Neural progenitor cell (in vitro differentiated cells): ENCODE measurements at places on chromosomes 2 and 18. TPM values are rescaled to one million over a fixed set of nuclear protein-coding genes. Genes with fewer than 3 reads are reported as not detected.

GRCh38 chr2:211241891-211242290 is 685.5 kb downstream of the CPS1 start:
- H3K4me1 ChIP-seq: peaks cover 17% of the 10 kb centered on the region
- H3K27ac ChIP-seq: no peak overlapping the region
- DNase-seq: no peak
- no peaks in the 10 kb centered on the region for H3K36me3 ChIP-seq
- no peaks in the 10 kb centered on the region for H3K27me3 ChIP-seq
- no peak overlapping the region for H3K4me3 ChIP-seq

- peak; percentile 53 for DNase-seq
- peak overlapping the region; percentile 84 for H3K4me3 ChIP-seq
- H3K27me3 ChIP-seq: peaks cover 97% of the 10 kb centered on the region
- no peaks in the 10 kb centered on the region for H3K36me3 ChIP-seq
- peaks cover 28% of the 10 kb centered on the region for H3K4me1 ChIP-seq
These were observed 744 bp downstream of the POU3F3 start for GRCh38 chr2:104854498-104855220.

DNA sequence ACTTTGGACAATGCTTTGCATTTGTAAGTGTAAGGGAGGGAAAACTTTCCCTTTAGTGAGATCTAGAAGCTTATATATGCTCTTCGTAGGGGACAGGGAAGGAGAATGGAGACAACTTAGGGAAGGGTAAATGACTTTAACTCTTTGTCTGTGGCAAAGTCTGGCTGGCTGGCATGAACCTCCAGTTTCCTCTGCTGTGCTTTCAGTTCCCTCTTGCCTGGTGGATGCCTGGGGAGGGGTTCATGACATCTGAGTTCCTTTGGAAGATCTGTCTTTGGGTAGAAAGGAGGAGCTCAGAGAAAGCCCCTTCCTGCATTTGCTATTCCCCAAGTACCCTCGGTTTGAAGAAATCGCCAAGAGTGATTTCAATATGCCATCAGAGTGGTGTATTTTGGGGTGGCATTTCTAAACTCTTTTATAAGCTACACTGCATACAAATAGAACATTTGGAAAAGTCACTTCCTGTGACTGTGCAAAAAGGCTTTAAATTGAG is 143.6 kb downstream of the VAPA start:
- H3K27ac ChIP-seq: no peak overlapping the region
- H3K36me3 ChIP-seq: no peaks in the 10 kb centered on the region
- H3K4me3 ChIP-seq: no peak overlapping the region
- H3K27me3 ChIP-seq: no peaks in the 10 kb centered on the region
- no peak for DNase-seq
- H3K4me1 ChIP-seq: peaks cover 23% of the 10 kb centered on the region

- peaks cover 34% of the 10 kb centered on the region for H3K27me3 ChIP-seq
- no peak overlapping the region for H3K4me3 ChIP-seq
- DNase-seq: no peak
These were observed 1.6 kb upstream of the ZNF385B start for GRCh38 chr2:179862898-179863458.

GRCh38 chr2:39109537-39109936 is 11.3 kb downstream of the SOS1 start:
- no peaks in the 10 kb centered on the region for H3K36me3 ChIP-seq
- peaks cover 19% of the 10 kb centered on the region for H3K4me1 ChIP-seq
- H3K27ac ChIP-seq: peak overlapping the region; percentile 38
- no peak for DNase-seq
- no peak overlapping the region for H3K4me3 ChIP-seq
- no peaks in the 10 kb centered on the region for H3K27me3 ChIP-seq

DNA sequence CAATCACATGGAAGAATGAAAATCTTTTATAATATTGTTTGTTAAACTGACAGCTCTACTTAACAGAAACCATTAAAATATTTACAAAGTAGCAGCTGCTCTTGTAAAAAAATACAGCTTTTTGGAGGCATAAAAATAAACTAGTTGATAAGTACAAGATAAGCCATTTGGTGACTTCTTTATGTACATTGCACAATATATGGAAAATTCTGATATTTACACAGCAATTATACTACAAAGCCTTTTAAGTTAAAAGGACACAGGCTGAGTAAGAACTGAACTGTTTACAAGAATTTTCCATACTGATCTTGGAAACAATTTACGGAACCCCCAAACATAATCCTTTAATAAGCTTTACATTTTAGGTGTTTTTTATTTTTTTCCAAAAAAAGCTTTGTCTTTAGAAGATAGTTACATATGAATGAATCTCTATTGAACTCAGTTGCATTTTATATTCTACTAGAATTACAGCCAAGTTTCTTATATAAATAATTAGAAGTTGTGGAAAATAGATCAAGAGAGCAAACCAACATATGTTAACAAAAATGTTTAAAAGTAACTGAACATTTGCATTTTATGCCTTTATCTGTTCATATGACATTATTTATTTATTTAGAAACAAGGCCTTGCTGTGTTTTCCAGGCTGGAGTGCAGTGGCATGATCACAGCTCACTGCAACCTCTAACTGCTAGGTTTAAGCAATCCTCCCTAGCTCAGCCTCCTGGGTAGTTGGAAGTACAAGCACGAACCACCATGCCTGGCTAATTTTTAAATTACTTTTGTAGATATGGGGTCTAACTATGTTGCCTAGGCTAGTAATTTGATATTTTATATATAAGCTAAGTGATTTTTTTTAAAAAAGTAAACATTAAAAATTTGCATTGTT is 142.5 kb downstream of the OTX1 start:
- H3K4me1 ChIP-seq: no peaks in the 10 kb centered on the region
- DNase-seq: no peak
- no peak overlapping the region for H3K27ac ChIP-seq
- H3K27me3 ChIP-seq: no peaks in the 10 kb centered on the region
- H3K36me3 ChIP-seq: no peaks in the 10 kb centered on the region

- H3K36me3 ChIP-seq: no peaks in the 10 kb centered on the region
- H3K27ac ChIP-seq: no peak overlapping the region
- H3K27me3 ChIP-seq: no peaks in the 10 kb centered on the region
- peaks cover 10% of the 10 kb centered on the region for H3K4me1 ChIP-seq
- no peak overlapping the region for H3K4me3 ChIP-seq
These were observed 29.1 kb upstream of the SELENOI start for GRCh38 chr2:26316845-26317244.

DNA sequence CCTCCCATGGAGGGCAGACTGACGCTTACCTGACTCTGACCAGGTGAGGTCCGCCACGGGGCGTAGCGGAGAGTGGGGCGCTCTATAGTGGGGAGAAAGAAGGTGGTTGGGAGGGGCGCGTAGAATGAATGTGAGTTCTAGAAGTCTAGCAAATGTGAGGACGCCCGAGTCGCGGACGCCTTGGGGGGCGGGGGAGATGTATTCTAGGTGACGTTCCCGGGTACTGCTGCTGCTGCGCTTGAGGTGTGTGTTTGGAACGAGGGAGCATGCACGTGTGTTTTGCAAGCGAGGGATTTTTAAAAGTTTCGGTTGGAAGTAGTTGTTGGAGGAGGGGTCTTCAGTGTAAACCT is 758 bp downstream of the RIF1 start:
- H3K4me3 ChIP-seq: peak overlapping the region; percentile 99
- H3K27me3 ChIP-seq: no peaks in the 10 kb centered on the region
- peaks cover 16% of the 10 kb centered on the region for H3K36me3 ChIP-seq
- peaks cover 10% of the 10 kb centered on the region for H3K4me1 ChIP-seq
- H3K27ac ChIP-seq: peak overlapping the region; percentile 97

- DNase-seq: no peak
- no peak overlapping the region for H3K27ac ChIP-seq
- no peaks in the 10 kb centered on the region for H3K27me3 ChIP-seq
- H3K4me3 ChIP-seq: no peak overlapping the region
- peaks cover 5% of the 10 kb centered on the region for H3K4me1 ChIP-seq
- H3K36me3 ChIP-seq: no peaks in the 10 kb centered on the region
These were observed 161.0 kb upstream of the ID2 start for GRCh38 chr2:8520791-8521344.

DNA sequence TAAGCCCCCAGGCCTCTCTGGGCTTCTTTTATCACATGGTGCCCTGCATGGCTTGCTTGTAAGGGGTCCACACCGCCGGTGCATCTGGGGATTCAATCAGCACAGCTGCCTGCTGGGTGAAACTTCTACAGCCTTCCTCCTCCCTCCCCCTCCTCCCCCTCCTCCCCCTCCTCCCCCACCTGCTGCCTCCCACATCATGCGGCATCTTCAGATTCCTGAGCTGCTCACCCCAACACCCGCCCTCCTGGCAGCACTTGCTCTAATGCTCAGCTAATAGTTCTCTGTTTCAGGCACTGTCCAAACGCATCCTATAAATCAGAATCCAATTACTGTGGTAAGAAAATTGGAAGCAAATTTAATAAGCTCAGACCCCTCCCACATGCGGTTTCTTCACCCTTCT is 150.7 kb downstream of the GALNT14 start:
- no peak overlapping the region for H3K27ac ChIP-seq
- no peaks in the 10 kb centered on the region for H3K36me3 ChIP-seq
- no peaks in the 10 kb centered on the region for H3K27me3 ChIP-seq

DNA sequence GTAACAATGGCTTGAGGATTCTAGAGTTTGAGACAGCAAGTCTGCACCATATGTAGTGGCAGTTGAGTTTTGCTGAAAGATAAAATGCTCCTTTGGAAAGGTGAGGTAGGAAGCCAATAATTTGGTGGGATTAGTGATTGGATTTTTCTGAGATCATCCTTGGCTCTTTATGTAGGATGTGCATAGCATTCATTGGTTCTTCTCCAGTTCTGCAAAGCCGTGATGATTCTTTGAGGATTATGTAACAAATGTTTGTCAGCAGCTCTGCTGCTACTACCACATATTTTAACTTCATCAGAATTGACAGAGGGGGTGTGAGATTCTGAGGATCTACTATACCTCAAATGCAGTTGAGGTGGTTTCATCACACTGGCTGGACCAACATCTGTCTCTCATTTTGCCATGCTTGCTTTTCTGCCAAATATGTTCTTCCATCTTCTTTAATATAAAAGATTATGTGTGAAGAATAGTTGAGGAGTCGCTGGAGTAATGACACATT is 188.9 kb upstream of the RASGRP3 start:
- no peaks in the 10 kb centered on the region for H3K4me1 ChIP-seq
- no peaks in the 10 kb centered on the region for H3K27me3 ChIP-seq
- H3K36me3 ChIP-seq: no peaks in the 10 kb centered on the region
- H3K27ac ChIP-seq: no peak overlapping the region
- DNase-seq: no peak

DNA sequence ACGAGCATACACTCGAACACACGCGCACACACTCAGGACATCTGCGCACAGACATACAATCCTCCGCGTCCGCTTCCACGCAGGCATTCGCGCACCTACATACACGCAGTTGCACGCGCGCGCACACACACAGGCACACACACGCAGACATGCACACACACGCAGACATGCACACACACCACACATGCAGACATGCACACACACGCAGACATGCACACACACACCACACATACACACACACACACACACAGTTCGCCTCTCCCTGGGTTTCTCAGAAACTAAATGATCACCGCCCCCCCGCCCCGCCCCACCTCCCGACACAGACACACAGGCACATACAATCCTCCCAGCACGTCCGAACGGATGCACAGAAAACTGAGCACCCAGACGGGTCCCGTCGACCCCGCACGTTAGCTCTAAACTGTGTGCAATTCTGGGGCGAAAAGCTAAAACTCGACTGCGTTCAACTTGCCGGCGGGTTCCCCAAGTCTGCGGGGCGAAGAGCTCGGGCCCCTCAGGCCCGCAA is 1.0 kb downstream of the EPHA4 start:
- no peak for DNase-seq
- peaks cover 49% of the 10 kb centered on the region for H3K4me1 ChIP-seq
- H3K4me3 ChIP-seq: peak overlapping the region; percentile 97
- H3K27ac ChIP-seq: peak overlapping the region; percentile 65
- peaks cover 8% of the 10 kb centered on the region for H3K36me3 ChIP-seq
- H3K27me3 ChIP-seq: no peaks in the 10 kb centered on the region

DNA sequence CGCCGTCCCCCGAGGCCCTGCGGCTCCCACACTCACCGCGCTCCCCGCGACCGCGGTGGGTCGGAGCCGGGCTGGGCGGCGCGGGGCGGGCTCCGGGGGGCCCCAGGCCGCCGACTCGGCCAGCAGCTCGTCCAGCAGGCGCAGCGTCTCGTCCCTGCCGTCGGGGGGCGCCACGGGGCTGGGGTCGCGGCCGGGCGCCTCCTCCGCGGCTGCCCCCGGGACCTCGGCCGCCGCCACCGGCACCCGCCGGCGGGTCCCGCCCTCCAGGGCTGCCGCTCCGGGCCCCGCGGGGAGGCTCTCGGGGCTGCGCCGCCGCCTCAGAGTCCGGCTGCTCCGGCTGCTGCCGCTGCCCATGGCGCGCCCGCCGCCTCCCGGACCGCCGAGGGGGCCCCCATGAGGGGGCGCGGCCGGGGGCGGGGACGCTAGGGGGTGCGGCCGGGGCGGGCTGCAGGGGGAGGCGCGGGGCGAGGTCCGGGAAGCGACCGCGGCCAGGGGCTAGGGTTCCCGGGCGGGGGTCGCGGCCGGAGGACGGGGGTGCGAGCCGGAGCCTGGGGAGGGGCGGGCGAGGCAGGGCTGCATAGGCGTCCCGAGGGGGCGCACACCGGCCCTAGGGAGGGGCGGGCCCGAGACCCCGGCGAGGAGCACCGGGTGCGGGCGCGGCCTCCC is at the start of gene CYS1:
Gene CYS1 (minus strand): TSS at position 542 of the 666 bp plus-strand sequence. CDS start 188 bp downstream, at position 354.
- H3K27me3 ChIP-seq: peaks cover 98% of the 10 kb centered on the region
- H3K27ac ChIP-seq: no peak within 1 kb of the TSS
- peak; percentile 76 for DNase-seq
- H3K4me1 ChIP-seq: peaks cover 4% of the 10 kb centered on the region
- H3K4me3 ChIP-seq: peak within 1 kb of the TSS; percentile 57

DNA sequence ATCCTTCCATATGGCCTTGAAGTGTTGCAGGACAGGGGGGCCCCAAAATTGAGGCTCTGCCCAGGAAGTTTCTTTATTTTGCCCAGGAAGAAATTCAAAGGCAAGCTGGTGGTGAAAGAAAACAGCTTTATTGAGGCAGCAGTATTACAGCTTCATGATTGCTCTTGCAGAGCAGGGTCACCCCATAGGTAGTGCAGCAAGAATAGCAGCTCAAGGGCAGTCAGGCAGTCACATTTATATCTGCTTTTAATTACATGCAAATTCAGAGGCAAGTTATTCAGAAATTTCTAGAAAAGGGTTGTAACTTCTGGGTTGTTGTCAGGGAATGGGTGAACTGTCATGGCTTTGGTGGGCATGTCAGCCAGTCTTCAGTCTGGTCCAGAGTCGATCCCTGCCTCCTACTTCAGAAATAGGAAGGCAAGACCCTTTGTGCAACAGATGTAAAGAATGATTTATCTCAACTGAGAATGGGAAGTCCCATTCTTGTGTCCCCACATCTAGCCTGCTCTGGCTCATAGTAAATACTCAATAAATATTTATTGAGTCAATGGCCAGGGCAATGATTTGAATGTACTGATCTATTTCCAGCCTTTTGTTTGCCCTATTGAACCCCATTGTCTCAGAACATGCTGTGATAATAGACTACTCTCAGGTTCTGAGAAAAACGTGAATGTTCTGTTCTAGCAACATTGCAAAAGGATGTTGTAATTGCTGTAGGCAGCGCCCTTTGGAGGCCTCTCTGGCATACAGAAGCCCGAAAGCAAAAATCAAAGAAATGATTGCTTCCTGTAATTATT is 129.8 kb downstream of the MYO3B start:
- DNase-seq: no peak
- no peaks in the 10 kb centered on the region for H3K27me3 ChIP-seq
- H3K27ac ChIP-seq: no peak overlapping the region
- no peaks in the 10 kb centered on the region for H3K4me1 ChIP-seq

GRCh38 chr2:187976259-187976985 is 315.3 kb upstream of the GULP1 start:
- H3K4me3 ChIP-seq: no peak overlapping the region
- H3K27ac ChIP-seq: peak overlapping the region; percentile 30
- no peaks in the 10 kb centered on the region for H3K27me3 ChIP-seq
- H3K36me3 ChIP-seq: no peaks in the 10 kb centered on the region
- peaks cover 24% of the 10 kb centered on the region for H3K4me1 ChIP-seq

Gene REG3G
- total RNA-seq: not detected in 2 replicates

Gene DYNAP
- not detected in 2 replicates for total RNA-seq

Gene SLC16A14
- total RNA-seq: 10.8 and 12.4 TPM in 2 replicates

Gene GAL3ST2
- total RNA-seq: 0.09 TPM in 1 of 2 replicates, not detected in the other

Gene TCF23
- 0.03 TPM in 1 of 2 replicates, not detected in the other for total RNA-seq

Gene FABP1
- not detected in 2 replicates for total RNA-seq

Gene SCN3A
- 0.40 TPM in 1 of 2 replicates, not detected in the other for total RNA-seq
